ENCODE measurements at places on chromosomes 13 and 19. TPM values are rescaled to one million over a fixed set of nuclear protein-coding genes. Genes with fewer than 3 reads are reported as not detected.

MAST3 gene
- 16.0 TPM for total RNA-seq

TNFRSF19 gene
- total RNA-seq = 14.7 TPM

TYROBP gene
- 77.6 TPM for total RNA-seq

ZNF541 gene
- 0.69 TPM for total RNA-seq

GRCh38 chr13:111313911-111314425 lies 6.5 kb upstream of the TEX29 start:
- no peak for DNase-seq

GRCh38 chr19:55962186-55962585 lies 14.6 kb downstream of the NLRP8 start:
- DNase-seq = no peak

- no peak for DNase-seq
These were observed 43.0 kb downstream of the CARS2 start for GRCh38 chr13:110662777-110663443.

DNA sequence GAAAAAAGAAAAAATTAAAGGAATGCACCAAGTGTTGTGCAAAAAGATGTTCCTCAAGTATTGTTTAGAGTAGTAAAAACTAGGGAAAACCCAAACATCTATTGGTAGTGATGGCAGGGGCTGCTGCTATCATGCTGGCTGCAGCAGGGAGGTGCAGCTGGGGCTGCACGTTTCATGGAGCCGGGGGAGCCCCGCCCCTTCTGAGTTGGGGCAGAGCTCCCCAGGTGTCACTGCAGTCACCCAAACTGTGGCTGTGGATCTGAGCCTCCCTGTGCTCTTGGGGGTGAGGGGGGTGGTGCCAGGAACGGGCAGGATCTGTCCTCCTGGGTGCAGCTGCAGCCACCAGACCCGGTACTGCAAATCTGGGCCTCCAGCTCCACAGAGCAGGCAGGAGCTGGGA lies 11.5 kb upstream of the UBE2S start:
- no peak for DNase-seq

- DNase-seq = no peak
These were observed 9.6 kb upstream of the LYPD5 start for GRCh38 chr19:43811837-43812236.

GRCh38 chr13:77389625-77390000 lies 62.7 kb upstream of the MYCBP2 start:
- no peak for DNase-seq

- DNase-seq = no peak
These were observed 69.9 kb downstream of the SLITRK6 start for GRCh38 chr13:85729296-85729695.

DNA sequence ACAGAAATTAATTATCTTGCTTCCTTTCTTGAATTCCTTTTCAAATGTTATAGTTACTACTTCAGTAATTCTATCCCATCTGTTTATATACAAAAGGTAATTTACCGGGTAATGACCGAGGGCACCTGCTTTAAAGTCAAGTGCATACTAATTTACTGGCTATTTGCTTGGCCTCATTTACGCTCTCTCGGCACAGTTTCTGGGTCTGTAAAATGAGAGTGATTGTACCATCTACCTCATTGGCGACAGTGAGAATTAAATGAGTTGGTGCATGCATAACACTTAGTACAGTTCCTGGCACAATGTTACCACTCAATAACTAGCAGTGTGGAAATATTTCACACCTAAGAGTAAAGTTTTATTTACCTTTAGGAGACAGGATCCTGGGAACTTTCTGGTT lies 111.6 kb downstream of the GGACT start:
- no peak for DNase-seq

DNA sequence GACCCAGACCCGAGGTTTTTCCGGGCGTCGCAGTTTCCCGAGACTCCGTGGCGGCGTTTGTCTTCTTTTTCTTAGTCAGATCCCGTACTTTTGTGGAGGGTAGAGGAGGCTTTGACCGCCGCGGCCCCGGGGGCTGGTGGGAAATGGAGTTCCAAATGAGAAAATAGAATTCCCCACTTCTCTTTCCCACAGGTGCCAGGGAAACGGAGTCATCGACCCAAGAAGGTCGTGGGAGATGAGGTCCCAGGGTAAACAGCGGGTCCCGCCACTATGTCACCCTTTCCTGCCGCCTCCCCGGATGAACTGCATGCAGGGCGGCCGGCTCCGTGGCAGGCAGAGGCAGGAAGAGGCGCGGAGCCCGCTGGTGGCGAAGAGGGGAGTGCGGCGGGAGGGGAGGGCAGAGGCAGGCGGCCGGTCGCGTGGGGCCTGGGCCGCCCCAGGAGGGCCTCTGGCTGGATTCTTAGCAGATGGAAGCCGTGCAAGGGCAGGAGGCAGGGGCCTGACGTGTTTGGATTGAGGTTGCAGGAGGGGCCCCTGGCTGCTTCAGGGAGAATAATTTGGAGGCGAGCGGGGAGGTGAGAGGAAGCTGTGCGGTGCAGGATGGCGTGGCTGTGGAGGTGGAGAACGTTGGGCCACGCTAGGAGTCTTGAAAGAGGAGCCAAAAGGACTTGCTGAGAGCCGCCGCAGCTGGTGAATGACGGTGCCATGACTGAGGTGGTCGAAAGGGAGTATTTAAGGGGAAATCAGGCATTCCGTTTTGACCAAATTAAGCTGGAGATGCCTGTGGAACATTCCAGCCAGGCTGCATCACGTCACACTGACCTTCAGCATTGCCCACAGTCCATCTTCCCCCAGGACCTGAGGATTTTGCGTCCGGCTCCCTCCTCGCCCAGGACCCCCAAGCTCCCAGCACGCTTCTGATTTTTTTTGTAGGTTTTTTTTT lies 11.7 kb downstream of the CYTH2 start:
- no peak for DNase-seq

DNA sequence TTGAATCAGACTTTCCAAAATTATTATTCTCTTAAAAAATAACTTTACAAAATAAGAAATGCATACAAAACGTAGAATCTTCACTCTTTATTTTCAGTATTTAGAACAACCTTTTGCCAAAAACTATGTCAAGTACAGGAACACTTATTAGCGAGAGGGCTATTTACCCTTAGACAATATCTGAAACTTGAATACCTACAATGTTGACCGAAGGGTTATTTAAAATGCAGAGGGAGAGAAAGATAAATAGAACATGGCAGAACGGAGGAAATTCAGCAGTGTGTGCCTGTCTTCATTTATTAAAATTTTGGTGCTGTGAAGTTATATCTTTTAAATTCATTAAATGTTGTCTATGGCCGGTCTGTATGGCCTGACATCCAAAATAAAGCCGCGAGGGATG lies 198.8 kb downstream of the EFNB2 start:
- no peak for DNase-seq

GRCh38 chr19:15166700-15167099 lies 34.1 kb downstream of the NOTCH3 start:
- no peak for DNase-seq
